Mesothelial cell of epicardium (in vitro differentiated cells): ENCODE measurements at places on chromosomes 12 and 14.

- DNase-seq: no peak
These were observed 49.9 kb downstream of the FOXA1 start for GRCh38 chr14:37545174-37545573.

DNA sequence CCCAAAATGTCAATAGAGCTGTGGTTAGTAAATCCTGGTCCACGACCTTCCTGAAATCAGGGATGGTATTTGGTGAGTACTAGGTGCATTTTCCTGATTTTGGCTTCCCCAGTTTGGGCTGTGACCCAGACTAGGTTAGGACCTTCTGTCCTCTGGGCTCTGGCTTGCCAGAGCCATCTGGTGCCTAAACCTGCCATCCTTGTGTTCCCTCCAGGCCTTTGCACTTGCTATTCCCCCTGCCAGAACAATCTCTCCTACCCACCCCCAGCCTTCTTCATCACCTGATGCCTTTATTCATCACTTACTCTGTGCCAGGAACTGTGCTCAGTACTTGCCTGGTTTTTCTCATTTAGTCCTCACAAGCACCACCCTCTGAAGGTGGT is 216.7 kb downstream of the RBM19 start:
- DNase-seq: no peak

GRCh38 chr14:91996948-91997371 is 42.9 kb downstream of the TRIP11 start:
- no peak for DNase-seq

GRCh38 chr12:66035288-66035966 is 95.1 kb downstream of the LLPH start:
- DNase-seq: no peak
